ENCODE measurements at places on chromosomes 7 and 10. TPM values are rescaled to one million over a fixed set of nuclear protein-coding genes. Genes with fewer than 3 reads are reported as not detected.

- peaks cover 80% of the 10 kb centered on the region for H3K4me1 ChIP-seq
- no peak for DNase-seq
- no peaks in the 10 kb centered on the region for H3K27me3 ChIP-seq
- peak overlapping the region; percentile 97 for H3K27ac ChIP-seq
- peaks cover 52% of the 10 kb centered on the region for H3K36me3 ChIP-seq
Observed at GRCh38 chr10:7481368-7481765, 70.5 kb upstream of the SFMBT2 start.

DNA sequence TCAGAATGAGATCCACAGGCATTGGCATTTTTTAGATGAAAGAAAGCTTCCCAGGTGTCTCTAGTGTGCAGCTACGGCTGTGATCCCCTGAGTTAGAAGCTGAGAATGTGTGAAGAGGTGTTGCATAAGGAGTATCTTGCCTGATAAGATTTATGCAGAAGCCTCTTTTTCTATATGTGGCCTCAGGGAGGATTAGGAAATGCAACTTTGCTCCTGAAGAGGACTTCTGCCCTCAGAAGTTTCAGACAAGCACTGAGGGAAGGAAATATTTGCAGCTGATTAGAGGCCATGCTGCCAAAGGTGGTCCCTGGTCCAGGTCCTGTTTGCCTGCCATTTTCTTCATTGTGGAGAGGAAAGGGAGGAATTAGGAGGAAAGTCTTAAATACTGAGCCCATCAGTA is 551.8 kb downstream of the PHTF2 start:
- H3K27me3 ChIP-seq, result no peaks in the 10 kb centered on the region
- H3K27ac ChIP-seq, result no peak overlapping the region
- H3K36me3 ChIP-seq, result no peaks in the 10 kb centered on the region
- no peak overlapping the region for H3K4me3 ChIP-seq
- H3K4me1 ChIP-seq, result no peaks in the 10 kb centered on the region

DNA sequence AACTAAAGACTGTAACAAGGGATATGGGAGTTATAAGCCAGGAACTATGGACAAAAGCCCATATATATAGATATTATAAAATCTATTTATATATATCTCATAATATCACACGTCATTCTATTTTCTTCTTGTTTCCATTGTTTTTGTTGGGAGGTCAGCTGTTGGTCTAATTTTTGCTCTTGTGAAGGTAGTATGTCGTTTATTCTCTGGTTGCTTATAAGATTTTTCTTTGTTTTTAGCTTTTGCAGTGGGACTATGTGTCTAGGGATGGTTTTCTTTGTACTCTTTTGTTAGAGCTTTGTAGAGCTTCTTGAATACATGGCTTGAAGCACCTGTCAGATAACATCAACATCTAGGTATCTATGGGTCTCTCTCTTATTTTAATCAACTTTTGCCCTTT is 14.0 kb downstream of the ARL4A start:
- H3K4me1 ChIP-seq, result no peaks in the 10 kb centered on the region
- H3K36me3 ChIP-seq, result no peaks in the 10 kb centered on the region
- H3K27ac ChIP-seq, result no peak overlapping the region
- no peak overlapping the region for H3K4me3 ChIP-seq
- no peak for DNase-seq

GRCh38 chr10:79905322-79906314 is 43.3 kb downstream of the SFTPD start:
- peaks cover 62% of the 10 kb centered on the region for H3K27me3 ChIP-seq
- peaks cover 12% of the 10 kb centered on the region for H3K4me1 ChIP-seq
- DNase-seq, result no peak
- peak overlapping the region; percentile 74 for H3K4me3 ChIP-seq

DNA sequence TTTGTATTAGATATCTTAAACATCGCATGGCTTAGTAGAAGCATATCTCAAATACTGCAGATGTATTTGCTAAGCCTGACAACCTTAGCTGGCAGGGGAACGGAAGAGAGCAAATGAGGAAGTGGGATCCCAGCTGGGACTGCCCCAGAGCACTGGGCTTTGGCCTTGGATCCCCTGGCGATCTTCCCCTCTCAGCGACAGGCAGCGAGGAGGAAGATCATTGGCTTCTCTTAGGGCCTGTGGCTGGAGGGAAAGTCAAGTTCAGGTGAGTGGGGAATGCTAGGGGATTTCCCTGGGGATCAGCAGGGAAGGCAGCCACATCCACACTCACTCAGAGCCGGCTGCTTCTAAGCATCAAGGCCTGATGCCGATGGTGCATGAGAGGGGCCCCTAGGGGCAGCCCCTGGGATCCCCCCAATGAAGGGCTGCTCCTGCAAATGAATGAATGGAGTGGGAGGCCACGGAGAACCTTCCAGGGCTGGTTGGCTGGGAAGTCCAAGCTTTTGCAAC is 42.0 kb downstream of the LYZL2 start:
- peaks cover 10% of the 10 kb centered on the region for H3K4me1 ChIP-seq
- no peaks in the 10 kb centered on the region for H3K36me3 ChIP-seq
- H3K27ac ChIP-seq, result no peak overlapping the region

DNA sequence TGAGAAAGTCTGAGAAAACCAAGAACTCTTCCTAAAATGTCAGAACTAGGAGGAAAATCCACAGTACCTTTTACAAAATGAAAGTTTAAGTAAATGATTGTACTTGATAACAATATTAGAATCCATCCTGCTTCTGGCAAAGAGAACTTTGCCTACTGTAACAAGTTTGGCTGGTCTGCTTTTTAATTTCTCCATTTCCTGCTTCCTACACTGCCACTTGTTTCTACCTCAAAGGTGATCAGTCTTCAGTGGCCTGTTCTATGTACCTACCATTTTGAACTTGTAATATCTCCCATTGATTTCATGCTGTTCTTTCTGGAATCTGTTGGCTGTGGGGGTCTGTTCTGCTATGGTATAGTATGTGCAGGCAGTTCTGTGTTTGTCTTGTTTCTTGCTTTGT is 32.9 kb upstream of the CAPZA2 start:
- no peak overlapping the region for H3K27ac ChIP-seq
- H3K4me3 ChIP-seq, result no peak overlapping the region
- H3K4me1 ChIP-seq, result peaks cover 2% of the 10 kb centered on the region
- no peak for DNase-seq
- no peaks in the 10 kb centered on the region for H3K36me3 ChIP-seq

GRCh38 chr7:79930604-79931003 is 204.0 kb upstream of the GNAI1 start:
- no peak overlapping the region for H3K27ac ChIP-seq
- H3K27me3 ChIP-seq, result no peaks in the 10 kb centered on the region
- H3K36me3 ChIP-seq, result no peaks in the 10 kb centered on the region

GRCh38 chr7:108358553-108358952 is 97.7 kb downstream of the NRCAM start:
- no peaks in the 10 kb centered on the region for H3K4me1 ChIP-seq
- no peak overlapping the region for H3K4me3 ChIP-seq
- no peaks in the 10 kb centered on the region for H3K27me3 ChIP-seq
- H3K36me3 ChIP-seq, result no peaks in the 10 kb centered on the region
- no peak overlapping the region for H3K27ac ChIP-seq

DNA sequence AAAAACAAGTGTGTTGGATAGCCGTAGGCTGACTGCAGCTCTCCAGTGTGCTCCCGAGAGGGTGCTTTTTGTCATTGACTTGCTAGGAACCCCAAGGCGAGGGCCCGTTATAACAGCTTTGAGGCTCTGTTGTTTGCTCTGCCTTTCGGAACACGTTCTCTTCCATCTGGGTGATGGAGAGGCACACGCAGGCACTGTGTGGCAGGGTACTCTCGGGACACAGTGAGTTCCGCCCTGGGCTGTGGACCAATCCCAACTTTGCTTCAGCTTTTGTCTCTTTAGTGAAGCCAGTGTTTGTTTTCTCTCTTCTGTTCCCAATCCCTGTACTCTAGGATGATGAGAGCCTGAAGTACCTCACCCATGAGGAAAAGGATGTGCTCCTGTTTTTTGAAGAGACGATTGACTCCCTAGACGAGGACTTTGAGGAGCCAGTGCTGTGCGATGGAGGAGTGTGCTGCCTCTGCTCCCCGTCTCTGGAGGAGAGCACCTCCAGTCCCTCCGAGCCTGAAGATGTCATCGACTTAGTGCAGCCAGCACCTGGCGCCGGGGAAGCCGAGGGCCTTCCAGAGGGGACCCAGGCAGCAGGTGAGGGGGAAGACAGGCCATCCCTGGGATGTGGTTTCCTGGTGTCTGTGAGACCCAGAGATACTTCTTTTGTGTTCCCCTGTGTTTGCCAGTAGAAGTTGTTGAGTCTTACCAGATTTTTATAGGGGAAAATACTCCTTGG is 43.2 kb downstream of the PROSER2 start:
- peaks cover 28% of the 10 kb centered on the region for H3K4me1 ChIP-seq
- DNase-seq, result no peak
- H3K36me3 ChIP-seq, result no peaks in the 10 kb centered on the region

- DNase-seq, result no peak
- H3K27ac ChIP-seq, result no peak overlapping the region
- no peak overlapping the region for H3K4me3 ChIP-seq
- H3K36me3 ChIP-seq, result no peaks in the 10 kb centered on the region
- H3K4me1 ChIP-seq, result peaks cover 9% of the 10 kb centered on the region
Observed at GRCh38 chr7:111864291-111864976, 302.1 kb upstream of the IMMP2L start.

The CYP2C19 gene
- not detected for total RNA-seq

All from activated CD8-positive, alpha-beta T cell treated with anti-CD3 and anti-CD28 coated beads, Interleukin-2, amount 10 ng/mL, durations not matched to agents 7 days and 5 days (primary cell).